ENCODE measurements at places on chromosomes 6 and 20.

- DNase-seq = no peak
Measured at GRCh38 chr6:93259332-93259731, 160.0 kb downstream of the EPHA7 start.

DNA sequence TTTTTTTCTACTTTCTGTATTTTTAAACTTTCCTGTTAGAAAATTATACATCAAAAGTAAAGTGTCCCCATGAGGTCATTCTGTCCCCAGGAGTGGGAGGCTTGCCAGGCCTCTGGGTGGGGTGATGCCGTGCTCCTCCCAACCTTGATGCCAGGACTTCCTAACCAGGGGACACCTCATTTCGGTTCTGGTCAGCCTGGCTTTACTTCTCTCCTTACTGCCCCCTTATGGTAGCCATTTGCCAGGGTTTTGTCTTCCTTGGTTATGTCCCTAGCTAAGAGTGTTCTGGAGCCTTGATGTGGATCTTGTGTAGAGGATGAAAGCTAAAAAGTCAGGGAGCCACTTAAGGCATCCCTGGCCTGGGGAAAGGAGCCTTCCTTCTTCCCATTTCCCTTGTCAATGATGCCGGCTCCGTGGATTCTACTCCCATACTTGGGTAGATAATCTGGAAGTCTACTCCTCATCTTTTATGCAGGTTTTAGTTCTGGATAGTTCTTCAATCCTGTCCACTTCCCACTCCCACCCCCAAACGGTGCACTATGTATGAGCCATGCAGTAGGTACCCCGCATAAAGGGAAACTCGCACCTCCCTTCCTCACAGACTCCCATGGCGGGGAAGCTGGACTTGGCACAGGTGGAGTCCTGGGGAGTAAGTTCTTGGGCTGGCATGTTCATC, 164.1 kb upstream of the SALL4 start:
- peak; percentile 62 for DNase-seq

DNA sequence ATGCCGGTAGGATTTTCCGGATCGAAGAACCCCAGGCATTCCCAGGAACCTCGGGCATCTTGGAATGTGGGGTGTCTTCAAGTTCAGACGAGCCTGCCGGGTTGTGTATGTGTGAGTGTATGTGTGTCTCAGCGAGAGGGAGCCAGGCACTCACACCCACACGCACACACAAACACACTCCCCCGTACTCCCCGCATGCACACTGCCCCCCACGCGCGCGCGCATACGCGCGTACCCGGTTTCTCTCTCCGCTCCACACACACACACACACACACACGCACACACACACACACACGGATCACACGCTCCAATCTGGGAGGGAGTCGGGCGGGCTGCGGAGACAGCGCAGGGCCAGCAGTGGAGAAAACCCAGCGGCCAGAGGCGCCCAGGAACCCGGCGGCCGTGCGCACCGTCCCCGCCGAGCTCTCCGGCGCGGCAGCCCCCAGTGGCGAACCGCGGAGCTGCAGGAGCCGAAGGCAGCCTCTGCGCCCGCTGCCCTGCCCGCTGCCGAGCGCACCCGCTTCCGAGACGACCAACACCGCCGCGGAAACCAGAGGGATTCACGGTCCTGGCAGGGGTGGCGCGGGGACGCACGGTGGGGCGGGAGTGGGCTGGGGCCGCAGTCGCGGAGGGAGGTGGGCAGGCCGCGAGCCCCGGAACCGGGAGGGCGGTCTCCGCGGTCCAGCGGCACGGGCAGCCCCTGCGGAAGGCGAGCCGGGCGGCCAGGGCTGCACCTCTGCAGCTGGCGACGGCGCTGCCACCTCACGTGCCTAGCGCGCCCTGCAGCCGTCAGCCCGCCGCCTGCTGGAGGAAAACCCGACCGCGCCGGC, at the start of gene LRFN2:
Gene LRFN2, minus strand, starts transcription at position 125 of the 830 bp plus-strand sequence.
- peak; percentile 78 for DNase-seq

- DNase-seq = no peak
Measured at GRCh38 chr6:98958776-98959175, 11.0 kb upstream of the FBXL4 start.

DNA sequence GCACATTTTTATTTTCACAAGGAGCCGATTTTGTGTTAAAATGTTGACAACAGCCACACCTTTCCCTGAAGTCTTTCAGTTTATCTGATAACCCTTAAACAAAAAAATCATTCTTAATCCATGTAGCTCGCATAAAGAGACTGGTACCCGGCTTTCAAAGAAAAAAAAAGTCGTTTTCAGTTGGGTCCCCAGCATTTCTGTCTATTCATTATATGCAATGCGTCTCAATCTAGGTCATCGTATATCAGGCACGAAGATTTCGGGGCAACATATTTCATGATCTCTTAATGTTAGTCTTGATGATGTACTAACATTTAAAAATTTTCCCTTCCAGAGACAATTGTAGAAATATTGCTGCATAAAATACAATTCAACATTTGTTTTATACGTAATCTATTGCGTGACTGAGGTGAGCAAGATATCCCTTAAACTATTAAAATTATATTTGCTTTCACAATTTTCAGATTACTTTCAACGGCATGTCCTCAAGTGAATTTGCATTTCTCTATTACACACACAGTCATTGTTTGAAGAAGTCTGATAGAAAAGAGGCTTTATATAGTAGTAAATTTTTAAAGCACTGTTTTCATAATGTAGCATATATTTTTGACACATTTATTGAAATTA, 2.9 kb upstream of the TUBB2B start:
- no peak for DNase-seq
